Epithelial cell of esophagus (primary cell): ENCODE measurements at places on chromosomes 6 and 20.

DNA sequence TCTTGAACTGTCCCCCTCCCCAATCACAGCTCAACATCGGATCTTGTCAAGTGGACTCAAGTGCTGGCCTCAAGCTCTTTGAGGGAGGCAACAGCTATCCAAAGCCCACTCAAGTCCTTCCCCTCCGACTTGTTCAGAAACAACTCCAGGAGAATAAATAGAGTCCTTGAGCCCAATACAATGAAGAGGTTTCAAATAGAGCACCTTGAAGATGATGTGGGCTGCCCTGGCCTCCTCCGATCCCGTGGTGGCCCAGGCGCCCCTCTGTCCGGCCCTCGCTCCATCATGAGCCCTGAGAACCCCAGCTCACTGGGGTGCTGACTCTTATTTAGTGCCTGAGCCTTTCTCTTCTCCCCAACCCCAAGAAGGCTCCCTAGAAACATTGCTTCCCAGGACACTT lies 164.3 kb upstream of the PMEPA1 start:
- no peak for DNase-seq

DNA sequence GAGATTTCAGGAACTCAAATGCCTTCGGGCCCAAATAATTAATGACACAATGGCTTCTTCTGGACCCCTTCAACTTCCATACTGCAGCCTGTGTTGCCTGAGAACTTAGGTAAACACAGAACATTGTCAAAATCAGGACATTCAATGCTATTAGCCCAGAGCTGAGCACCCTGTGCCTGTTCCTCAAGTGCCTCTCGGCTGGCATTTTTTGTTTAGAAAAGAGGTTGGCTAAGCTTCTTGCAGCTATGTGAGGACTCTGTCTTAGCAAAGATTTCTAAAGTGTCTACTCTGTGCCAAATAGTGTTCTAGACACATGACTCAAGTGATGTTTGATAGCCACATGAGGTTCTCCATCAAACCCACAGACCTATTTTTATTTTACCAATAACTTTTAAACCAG lies 289.3 kb upstream of the ARID1B start:
- no peak for DNase-seq

DNA sequence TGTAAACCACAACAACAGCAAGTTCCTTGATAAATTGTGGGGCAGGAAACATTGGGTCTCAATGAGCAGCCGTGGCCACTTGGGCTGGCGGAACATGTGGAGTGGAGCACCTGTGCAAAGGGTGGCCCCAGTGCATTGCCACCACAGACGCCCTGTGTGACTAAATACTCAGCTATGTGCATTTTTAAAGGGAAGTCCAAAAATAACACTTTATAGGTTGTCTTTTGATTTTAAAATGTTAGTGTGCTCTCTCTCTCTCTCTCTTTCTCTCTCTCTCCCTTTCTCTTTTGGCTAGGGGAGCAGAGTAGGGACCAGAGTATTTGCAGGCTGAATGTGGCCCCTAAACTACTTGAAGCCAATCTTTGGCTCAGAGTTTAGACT lies 236.3 kb downstream of the BCAS1 start:
- no peak for DNase-seq

DNA sequence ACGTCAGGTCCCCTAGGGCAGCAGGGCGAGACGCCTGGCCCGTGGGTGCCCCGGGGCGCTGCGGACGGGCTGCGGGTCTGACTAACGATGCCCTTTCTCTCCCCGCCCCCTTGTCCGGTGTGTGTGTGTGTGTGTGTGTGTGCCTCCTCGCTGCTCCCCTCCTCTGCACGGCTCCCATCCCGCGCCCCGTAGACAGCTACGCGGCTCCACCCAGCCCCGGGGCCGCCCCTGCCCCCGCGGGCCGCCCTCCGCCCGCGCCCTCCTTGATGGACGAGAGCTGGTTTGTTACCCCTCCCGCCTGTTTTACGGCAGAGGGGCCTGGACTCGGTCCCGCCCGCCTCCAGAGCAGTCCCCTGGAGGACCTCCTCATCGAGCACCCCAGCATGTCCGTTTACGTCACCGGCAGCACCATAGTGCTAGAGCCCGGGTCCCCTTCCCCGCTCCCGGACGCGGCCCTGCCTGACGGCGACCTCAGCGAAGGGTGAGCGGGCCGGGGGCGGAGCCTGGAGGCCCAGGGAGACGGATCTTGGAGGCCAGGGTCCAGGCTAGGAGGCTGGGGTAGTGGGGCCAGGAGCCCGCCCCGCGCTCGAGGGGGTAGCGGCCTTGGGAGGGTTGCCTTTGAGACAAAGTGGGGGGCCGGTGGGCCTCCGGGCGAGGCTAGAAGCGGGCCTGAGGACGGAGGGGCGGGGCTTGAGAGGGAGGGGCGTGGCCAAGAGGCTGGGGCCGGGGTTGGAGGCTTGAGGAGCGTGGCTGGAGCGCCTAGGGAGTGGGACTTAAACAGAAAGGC lies 5.1 kb downstream of the TP53INP2 start:
- DNase-seq = peak; percentile 70

- no peak for DNase-seq
Measured at GRCh38 chr6:98942263-98942803, 5.4 kb downstream of the FBXL4 start.

- no peak for DNase-seq
Measured at GRCh38 chr20:47735412-47736400, 49.6 kb downstream of the SULF2 start.

DNA sequence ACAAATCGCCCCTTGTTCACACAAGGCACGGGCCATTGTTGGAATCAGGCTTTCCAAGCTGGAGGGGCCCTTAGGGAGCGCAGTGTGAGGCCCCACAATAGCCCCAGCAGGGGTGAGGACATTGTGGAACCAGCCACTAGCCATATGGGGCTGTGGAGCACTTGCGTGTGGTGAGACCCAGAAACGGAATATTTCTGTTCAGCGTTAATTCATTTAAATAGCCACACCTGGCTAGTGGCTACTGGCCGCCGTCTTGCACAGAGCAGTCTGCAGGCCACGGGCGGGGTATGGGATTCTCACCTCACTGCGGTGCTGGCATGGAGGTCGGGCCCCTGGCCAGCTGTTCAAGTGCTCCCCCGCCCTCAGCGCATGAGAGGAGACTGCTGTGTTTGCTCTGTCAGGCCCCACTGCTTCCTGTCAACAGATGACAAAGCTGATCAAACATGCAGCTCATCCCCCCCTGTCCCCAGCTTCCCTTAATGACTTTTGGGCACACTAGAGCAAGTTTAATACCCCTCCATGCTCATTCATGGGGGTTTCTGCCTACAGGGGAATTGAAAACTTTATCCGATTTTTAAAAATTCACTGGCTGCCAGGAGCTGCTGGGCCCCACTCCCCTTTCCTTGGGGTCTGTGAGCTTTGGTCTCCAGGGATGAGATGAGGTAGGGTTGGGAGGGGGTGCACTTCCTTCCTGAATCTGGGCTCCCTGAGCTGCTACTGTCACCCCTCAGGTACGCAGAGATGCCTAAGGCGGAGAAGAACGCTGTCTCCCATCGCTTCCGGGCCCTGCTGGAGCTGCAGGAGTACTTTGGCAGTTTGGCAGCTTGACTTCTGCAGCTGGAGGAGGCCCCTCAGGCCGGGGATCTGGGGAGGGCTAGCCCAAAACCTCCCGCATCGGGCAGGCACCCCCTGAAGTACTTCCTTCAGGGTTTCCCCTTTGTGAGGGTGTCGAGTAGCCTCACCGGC lies 13.6 kb downstream of the ITPA start:
- DNase-seq = no peak

DNA sequence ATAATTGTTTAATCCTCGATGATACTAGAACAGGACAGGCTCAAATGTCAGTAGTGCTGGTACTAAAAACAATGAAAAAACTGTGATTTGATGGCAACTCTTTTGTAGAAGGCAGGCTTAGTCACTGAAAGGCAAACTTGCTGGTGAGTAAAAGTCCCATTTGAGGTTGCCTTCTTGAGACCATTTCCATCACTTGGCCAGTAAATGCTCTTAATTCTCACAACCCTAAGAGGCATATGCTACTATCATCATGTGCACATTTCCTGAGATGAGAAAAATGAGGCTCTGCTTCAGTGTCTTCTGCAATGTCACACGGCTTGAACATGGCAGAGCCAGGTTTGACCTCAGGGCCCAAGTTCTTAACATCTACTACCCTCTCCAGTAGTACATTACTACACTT lies 9.9 kb downstream of the AKIRIN2 start:
- DNase-seq = no peak
